ENCODE measurements at places on chromosomes 5 and 9. TPM values are rescaled to one million over a fixed set of nuclear protein-coding genes. Genes with fewer than 3 reads are reported as not detected.

DNA sequence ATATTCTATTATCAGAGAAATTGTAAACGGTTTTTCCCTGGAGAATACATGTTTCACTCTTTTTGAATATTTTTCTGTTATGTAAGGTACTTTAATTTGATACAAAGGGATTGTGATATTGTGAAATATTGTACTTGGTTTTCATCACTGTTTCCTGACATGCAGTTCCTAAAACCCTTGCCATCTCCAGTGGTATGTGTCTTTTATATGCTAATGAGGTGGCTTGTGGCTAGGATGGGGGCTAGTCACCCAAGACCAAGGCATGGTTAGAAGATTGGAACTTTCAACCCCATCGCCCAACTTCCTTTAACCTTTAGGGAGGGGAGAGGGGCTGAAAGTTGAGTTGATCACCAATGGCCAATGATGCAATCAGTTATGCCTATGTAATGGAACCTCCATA lies 160.6 kb downstream of the TAF11L14 start:
- DNase-seq, result no peak
- H3K4me1 ChIP-seq, result no peaks in the 10 kb centered on the region
- no peak overlapping the region for H3K4me3 ChIP-seq
- H3K27ac ChIP-seq, result no peak overlapping the region
- H3K27me3 ChIP-seq, result no peaks in the 10 kb centered on the region

GRCh38 chr5:32461441-32462120 lies 17.0 kb upstream of the ZFR start:
- DNase-seq, result no peak
- no peak overlapping the region for H3K4me3 ChIP-seq
- H3K27ac ChIP-seq, result no peak overlapping the region

DNA sequence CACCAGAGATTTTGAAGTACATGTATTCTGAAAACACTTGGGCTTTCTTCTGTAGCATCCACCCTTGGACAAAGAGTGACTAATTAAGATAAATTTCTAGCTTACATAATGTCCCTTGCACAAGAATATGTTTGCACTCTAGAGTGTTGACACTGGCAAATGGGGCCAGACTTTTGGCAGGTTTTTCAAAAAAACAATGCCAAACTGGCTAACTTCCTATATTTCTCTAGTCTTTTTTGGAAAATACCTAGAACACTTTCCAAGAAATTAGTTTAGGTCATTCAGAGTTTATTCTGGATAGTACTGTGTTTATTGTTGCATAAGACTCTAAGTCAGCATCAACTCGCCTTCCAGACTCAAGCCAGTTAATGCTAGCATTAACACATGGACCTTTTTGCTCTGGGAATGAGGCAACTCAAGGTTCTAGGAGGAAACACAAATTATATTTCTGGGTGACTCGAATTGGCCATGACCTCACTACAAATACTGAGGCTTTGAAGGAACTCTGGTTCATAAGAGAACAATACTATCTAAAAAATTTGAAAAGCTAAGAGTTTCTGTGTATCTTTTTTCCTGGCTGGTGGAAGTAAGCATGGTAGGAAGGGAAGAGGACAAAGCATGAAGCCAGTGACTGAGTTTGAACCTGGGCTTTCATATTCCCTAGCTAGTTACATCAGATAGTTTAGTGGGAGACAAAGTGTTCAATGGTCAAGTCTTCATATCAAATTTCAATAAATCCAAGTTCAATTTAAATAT lies 101.6 kb downstream of the NREP start:
- no peak overlapping the region for H3K27ac ChIP-seq
- H3K27me3 ChIP-seq, result no peaks in the 10 kb centered on the region
- H3K36me3 ChIP-seq, result no peaks in the 10 kb centered on the region
- H3K4me1 ChIP-seq, result no peaks in the 10 kb centered on the region

- no peak for DNase-seq
- H3K36me3 ChIP-seq, result no peaks in the 10 kb centered on the region
Measured at GRCh38 chr9:131960851-131961495, 118.7 kb downstream of the MED27 start.

DNA sequence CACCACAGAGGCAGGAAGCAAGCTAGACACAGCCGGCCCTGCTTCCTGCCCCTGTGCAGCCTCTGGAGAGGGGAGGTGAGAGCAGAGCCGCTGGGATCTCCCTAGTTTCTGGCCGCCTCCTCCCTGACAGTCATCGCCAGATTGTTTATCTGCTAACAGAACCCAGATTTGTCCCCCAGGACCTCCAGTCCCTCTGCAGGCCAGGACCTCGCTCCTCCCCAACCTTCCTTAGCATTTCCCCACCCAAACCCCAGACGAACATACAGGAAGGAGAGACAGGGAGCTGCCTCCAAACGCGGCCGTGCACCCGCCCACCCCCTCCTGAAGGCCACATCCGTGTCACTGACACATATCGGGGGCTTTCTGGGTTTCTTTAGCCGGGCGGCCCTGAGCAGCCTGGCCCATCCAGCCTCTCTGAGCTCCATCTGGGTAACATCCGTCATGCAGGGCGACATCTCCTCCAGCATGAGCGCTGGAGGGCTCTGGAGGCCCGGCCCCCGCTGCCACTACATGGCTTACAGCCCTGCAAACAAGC lies 47.5 kb downstream of the DBH start:
- no peaks in the 10 kb centered on the region for H3K36me3 ChIP-seq
- no peaks in the 10 kb centered on the region for H3K27me3 ChIP-seq
- no peak overlapping the region for H3K4me3 ChIP-seq
- H3K4me1 ChIP-seq, result no peaks in the 10 kb centered on the region
- H3K27ac ChIP-seq, result peak overlapping the region; percentile 41
- DNase-seq, result peak; percentile 82

DNA sequence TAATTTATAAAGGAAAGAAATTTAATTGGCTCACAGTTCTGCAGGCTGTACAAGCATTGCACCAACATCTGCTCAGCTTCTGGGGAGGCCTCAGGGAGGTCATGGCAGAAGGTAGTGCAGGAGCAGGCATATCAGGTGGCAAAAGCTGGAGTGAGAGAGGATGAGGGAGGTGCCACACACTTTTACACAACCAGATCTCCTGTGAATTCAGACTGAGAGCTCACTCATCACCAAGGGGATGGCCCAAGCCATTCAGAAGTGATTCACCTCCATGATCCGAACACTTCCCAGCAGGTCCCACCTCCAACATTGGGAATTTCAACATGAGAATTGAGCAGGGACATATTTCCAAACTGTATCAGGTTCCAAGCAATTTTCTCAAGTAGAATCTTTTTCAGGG lies 84.7 kb upstream of the BRINP1 start:
- no peak for DNase-seq
- no peaks in the 10 kb centered on the region for H3K27me3 ChIP-seq
- H3K4me1 ChIP-seq, result no peaks in the 10 kb centered on the region
- no peaks in the 10 kb centered on the region for H3K36me3 ChIP-seq
- H3K27ac ChIP-seq, result no peak overlapping the region

DNA sequence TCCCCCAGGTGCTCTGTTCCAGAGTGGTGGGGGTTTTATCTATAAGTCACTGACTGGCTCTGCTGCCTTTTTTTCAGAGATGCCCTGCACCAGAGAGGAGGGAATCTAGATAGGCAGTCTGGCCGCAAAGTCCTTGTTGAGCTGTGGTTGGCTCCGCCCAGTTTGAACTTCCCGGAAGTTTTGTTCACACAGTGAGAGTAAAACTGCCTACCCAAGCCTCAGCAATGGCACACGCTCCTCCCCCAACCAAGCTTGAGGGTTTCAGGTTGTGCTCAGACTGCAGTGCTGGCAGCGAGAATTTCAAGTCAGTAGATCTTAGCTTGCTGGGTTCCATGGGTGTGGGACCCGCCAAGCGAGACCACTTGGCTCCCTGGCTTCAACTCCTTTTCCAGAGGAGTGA lies 1428.6 kb downstream of the MAT2B start:
- H3K27ac ChIP-seq, result no peak overlapping the region
- H3K4me3 ChIP-seq, result no peak overlapping the region
- no peaks in the 10 kb centered on the region for H3K36me3 ChIP-seq
- H3K4me1 ChIP-seq, result no peaks in the 10 kb centered on the region
- DNase-seq, result no peak

ZNG1C gene
- total RNA-seq, result 10.5 TPM

DNA sequence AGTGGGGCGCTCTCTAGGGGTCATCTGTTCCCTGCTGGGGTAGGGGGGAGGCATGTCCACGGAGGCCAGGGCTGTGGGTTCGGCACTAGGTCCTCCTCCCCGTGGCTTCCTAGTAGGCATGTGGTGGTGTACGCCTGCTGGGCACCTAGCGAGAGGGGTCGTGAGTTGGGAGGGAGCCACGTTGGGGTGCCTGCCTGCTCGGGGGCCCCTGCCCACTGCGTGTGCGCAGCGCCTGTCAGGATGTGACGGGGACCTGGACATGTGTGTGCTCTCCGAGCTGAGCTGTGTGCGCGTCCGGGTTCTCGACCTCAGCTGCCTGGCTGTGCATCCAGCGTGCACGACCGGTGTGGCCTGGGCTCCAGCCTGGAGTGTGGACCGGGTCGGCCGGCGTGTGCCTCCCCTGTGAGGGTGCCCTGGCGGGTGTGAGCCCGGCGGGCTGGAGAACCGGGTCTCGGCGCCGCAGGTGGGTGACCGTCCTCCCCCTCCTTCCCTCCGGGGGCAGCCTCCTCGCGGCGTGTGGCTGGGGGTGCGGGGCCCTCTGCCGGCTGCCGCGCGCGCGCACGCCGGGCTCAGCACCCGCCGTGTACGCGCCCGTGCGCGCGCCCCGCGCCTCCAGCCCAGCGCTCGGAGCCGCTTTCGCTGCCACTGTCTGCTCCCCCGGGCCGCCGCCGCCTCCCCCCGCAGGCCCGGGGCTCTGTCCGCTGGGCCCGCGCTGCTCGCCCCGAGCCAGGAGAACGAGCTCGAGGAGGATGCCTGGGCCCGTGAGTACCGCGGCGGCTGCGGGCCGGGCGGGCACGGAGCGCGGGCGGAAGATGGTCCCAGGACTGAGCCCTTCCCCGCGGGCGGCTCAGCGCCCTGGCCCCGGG lies at the start of gene PRR7:
PRR7 (plus strand) TSS at position 615 of the 866 bp plus-strand sequence. CDS start 8,254 bp downstream, outside the sequence.
- peaks cover 12% of the 10 kb centered on the region for H3K36me3 ChIP-seq
- H3K27me3 ChIP-seq, result peaks cover 34% of the 10 kb centered on the region
- H3K4me3 ChIP-seq, result peak within 1 kb of the TSS; percentile 74
- H3K4me1 ChIP-seq, result peaks cover 13% of the 10 kb centered on the region
- peak; percentile 63 for DNase-seq
- H3K27ac ChIP-seq, result no peak within 1 kb of the TSS

PSAT1 gene
- 1.1 TPM for total RNA-seq

GRCh38 chr5:124972703-124973102 lies 226.3 kb upstream of the ZNF608 start:
- no peaks in the 10 kb centered on the region for H3K36me3 ChIP-seq
- no peak overlapping the region for H3K27ac ChIP-seq
- DNase-seq, result no peak

DNA sequence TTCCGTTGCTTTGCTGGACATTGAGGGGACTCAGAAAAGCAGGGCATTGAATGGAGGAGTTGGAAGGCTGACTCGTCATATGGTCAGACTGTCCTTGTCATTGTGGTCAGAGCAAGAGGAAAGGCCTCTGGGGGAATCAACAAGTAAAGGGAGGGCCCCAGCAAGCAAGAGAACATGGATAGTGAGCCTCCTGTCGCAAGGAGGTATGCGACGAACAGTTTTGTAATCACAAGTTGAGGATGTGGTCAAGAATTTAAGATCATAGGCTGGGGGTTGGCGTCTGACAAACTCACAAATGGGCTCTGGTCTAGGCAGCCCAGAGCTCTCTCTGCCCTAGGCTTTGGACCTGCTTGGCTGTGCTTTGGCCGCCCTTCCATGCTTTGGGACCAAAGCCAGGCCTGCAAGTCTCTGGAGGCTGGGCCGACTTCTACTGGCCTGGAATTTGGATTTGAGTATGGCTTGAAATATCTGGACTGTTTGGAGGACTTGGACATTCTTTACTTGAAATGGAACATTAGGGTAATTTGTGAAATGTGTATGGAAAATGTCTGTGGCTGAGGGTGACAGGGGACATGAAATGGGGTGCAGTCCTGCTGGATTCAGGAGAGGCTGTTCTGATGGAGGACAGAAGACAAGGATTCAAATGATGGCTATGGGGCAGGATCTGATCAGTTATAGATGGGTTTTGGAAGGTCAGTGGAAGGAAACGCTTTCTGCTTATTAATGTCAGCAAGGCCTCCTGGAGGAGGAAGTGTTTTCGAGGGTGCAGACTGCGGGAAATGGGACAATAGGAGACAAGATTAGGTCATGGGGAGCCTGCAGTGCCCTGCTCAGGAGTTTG lies 19.2 kb upstream of the NDST1 start:
- H3K36me3 ChIP-seq, result no peaks in the 10 kb centered on the region
- DNase-seq, result peak; percentile 85
- peak overlapping the region; percentile 93 for H3K27ac ChIP-seq
- peaks cover 68% of the 10 kb centered on the region for H3K4me1 ChIP-seq
- H3K4me3 ChIP-seq, result peak overlapping the region; percentile 100

GRCh38 chr5:156405988-156406387 lies 79.0 kb downstream of the SGCD start:
- H3K36me3 ChIP-seq, result no peaks in the 10 kb centered on the region
- DNase-seq, result no peak
- H3K27me3 ChIP-seq, result no peaks in the 10 kb centered on the region
- H3K27ac ChIP-seq, result peak overlapping the region; percentile 27

GRCh38 chr9:109250311-109250741 lies 70.5 kb downstream of the EPB41L4B start:
- H3K4me3 ChIP-seq, result no peak overlapping the region
- no peak overlapping the region for H3K27ac ChIP-seq
- DNase-seq, result no peak

- no peak overlapping the region for H3K4me3 ChIP-seq
- H3K36me3 ChIP-seq, result no peaks in the 10 kb centered on the region
- no peaks in the 10 kb centered on the region for H3K27me3 ChIP-seq
- DNase-seq, result peak; percentile 19
- no peaks in the 10 kb centered on the region for H3K4me1 ChIP-seq
- no peak overlapping the region for H3K27ac ChIP-seq
Measured at GRCh38 chr9:70553707-70554673, 139.5 kb upstream of the KLF9 start.

DNA sequence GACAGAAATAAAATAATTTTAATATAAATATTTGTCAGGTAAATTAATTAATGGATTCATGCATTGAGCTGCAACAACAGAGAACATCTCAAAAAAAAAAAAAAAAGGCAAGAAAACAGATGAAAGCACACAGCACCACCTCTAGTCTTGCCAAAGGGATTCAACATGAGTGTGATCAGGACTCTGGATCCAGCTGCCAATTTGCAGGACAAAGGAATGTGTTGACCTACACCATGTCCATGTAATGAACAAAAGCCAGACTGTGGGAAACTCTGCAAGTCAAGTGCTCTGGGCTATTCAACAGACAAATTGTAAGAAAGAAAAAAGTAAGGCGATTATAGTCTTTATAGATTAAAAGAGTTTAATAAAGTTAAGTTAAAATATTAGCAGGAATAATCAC lies 769.3 kb downstream of the TLR4 start:
- no peak overlapping the region for H3K27ac ChIP-seq
- H3K36me3 ChIP-seq, result no peaks in the 10 kb centered on the region
- DNase-seq, result no peak

GRCh38 chr5:133222040-133222439 lies 170.2 kb downstream of the HSPA4 start:
- H3K4me3 ChIP-seq, result no peak overlapping the region
- H3K27ac ChIP-seq, result no peak overlapping the region
- H3K27me3 ChIP-seq, result no peaks in the 10 kb centered on the region
- peaks cover 9% of the 10 kb centered on the region for H3K4me1 ChIP-seq
- H3K36me3 ChIP-seq, result no peaks in the 10 kb centered on the region
- no peak for DNase-seq
